ENCODE measurements at places on chromosomes 5 and 9.

DNA sequence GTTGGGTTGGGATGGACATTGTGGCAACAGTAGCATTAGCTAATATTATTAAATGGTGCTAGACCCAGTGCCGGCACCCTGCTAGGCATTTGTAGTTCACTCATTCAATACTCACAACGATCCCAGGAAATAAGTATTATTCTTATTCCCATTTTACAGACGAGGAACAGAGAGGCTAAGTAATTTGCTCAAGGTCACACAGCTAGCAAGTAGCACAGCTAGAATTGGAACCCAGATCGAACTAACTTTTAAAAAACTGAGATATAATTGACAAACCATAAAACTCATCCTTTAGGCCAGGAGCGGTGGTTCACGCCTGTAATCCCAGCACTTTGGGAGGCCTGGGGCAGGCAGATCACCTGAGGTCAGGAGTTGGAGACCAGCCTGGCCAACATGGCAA is 79.5 kb downstream of the SH3PXD2B start:
- DNase-seq = no peak

GRCh38 chr5:150285114-150285513 is 4.5 kb downstream of the CAMK2A start:
- no peak for DNase-seq

- no peak for DNase-seq
Observed at GRCh38 chr5:179516221-179516620, 34.1 kb upstream of the RUFY1 start.

DNA sequence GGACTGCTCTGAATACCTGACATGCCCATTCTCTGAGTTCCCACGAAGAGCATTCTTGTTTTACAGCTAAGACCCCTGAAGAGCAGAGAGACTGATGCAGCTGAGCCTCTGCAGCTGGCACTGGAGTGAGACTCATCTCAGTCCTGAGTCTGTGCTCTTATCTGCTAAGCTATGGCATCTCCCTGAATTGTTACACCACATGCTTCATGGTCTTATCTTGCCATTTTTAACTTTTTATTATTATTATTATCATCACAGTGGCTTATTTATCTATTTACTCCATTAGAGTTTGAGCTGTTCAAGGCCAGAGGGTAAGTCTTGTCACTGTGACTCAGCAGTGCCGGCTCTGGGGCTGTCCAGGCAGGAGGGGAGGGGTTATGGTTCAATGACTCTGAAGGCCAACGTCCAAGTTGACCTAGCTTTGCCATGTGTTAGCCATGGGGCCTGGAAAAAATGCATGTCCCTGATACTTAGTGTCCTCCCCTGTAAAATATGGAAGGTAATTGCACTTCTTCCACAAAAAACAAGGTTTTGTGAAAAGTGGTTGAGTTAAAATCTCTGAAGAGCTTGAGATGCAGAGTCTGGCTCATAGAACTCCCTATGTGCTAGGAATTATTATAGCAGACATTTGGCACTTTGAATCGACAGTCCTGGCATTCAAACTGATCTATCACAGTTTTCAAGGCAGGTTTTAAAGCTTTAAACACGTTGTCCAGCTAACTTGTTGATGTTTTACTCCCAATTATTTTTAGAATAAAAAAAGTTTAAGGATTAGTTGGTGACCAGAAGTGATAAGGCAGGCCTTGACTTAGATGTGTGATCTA is 94.6 kb downstream of the ALDH1A1 start:
- no peak for DNase-seq

Measured in hypothalamus (tissue), 51 donors.